Activated gamma-delta T cell (primary cell): ENCODE measurements at places on chromosomes 1 and 21.

DNA sequence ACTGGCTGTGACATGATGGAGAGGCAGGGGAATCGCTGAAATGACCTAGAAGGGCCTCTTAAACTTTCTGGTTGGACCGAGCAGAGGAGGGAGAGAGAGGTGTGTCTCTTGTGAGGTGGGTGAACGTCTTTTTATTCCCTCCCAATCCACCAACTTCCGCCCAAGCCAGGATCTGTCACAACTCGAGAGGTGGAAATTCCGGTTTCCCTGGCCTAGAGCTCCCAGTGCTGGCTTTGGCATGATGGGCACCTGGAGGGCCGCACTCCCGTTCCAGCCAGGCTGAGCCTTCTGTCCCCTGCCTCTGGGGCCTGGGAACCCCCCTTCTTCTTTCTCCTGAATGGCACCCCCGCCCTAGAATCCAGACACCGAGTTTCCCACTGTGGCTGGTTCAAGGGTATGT, at the start of gene SEMA4A:
Gene SEMA4A, plus strand, starts transcription at position 224 of the 400 bp plus-strand sequence. CDS start 994 bp downstream, outside the sequence.
- no peak for DNase-seq

DNA sequence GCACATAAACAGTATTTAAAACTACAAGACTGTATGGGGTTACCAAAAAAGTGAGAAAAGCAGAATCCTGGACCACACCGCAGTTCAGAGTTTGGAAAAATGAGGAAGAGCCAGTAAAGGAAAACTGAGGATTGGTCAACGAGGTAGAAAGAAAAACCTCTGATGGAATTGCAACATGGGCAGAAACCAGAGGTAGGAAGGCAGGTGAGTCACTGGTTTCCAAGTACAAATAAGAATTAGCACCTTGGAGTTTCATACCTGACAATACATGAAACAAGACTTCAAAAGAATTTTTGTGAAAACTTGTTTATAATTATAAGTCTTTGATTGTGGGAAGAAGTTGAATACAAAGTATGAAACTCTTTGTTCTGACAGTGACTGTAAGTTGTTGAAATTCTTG, 533.7 kb upstream of the DAB1 start:
- no peak for DNase-seq

GRCh38 chr1:78831731-78832360, 174.7 kb downstream of the ADGRL4 start:
- no peak for DNase-seq

DNA sequence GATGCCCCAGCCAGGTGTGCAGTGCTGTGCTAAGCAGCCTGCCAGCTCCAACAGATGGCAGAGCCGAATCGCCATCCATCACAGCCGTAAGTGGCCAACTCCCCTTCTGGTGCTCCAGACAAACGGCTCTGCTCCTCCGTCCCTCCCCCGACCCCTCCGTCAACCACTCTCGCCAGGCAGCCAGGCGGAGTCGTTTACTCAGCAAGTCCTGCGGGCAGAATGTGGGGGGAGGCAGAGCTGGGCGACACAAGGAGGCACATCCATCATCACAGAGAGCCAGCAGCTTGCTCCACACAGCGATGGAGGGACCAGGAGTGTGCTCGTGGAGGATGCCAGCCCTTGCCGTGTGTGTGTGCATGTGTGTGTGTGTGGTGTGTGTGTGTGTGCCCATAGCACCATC, 206.6 kb upstream of the GRIK3 start:
- no peak for DNase-seq

GRCh38 chr1:115296981-115297380, 41.1 kb downstream of the NGF start:
- DNase-seq = no peak

GRCh38 chr1:218488986-218489385, 143.8 kb downstream of the TGFB2 start:
- DNase-seq = no peak

DNA sequence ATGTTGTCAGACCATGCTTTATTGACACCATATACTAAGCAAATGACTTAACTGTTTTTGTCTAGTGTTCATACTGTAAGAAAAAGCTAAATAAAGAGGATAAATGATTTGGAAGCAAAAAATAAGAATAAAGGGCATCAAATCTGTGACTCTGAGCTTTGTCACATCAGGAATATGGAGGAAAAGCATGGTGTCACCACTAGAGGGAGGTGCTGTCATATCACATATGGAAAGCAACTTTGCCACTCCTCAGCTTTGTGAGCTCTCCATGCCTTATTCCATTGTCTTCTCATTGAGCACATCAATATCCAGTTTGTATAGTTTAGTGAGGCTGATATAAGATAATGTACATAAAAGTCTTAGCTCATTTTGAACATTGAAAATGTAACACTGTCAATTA, 20.8 kb upstream of the GBP1 start:
- no peak for DNase-seq

DNA sequence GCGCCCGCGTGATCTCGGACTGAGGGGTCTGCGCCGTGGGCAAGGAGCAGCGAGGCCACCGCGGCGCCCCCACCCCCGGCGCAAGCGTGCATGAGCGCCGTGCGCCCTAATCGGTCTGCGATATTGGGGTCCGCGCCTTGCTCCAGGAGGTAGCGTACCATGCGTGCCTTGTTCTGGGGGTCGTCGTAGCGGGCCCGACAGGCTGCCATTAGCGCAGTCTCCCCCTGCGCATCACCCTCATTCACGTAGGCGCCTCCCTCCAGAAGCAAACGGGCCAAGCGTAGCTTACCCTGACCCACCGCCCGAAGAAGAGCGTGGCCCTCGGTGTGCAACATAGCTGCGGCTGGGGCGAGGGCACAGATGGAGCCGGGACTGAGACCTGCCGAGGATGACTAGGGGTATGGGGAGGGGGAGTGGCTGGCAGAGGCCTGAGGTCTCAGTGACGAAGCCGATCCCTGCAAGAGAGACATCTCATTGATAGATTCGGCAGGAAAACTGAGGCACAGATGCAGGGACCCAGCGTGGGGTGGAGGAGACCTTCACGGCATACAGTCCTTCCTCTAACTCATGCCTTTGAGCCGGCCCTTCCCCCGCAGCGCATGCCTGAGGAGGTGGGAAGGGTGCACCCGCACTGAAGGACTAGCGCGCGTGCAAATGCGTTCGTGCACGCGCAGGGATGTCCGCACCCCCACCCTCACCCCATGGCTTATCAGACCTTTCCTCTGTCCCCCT, 2.8 kb downstream of the ANKRD34A start:
- DNase-seq = no peak

DNA sequence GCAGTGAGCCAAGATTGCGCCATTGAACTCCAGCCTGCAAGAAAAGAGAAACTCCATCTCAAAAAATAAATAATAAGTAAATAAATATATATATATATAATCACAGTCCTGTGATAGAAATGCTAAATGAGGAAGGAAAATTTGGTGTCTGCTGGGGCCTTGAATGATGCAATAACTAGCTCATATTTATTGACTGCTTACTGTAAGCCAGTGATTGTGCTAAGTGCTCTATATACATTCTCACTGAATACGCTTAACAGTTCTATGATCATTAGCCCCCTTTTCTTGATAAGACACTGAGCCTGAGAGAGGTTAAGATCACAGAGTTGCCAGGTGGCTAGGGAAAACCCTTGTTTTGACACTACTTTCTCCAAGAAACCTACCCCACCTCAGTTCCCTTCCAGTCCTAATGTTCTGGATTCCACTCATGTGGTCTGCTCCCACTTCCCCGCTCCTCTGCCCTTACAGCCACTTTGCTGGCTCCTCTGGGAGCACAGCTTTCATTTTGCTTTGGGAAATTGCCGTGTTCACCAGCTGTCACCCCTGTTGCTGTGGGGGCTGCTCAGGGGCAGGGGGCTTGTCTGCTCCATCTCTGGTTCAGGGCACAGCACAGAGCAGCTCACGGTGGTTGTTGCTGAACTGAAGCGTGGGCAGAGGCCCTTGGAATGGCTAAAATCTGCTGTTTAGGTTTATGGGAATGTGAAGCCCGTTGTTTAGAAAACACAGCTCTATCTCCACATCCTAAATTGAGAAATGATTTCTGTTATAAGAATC, 2.5 kb upstream of the BMP8A start:
- DNase-seq = no peak

- no peak for DNase-seq
These were observed 5.3 kb downstream of the HTR1D start for GRCh38 chr1:23211955-23212354.

DNA sequence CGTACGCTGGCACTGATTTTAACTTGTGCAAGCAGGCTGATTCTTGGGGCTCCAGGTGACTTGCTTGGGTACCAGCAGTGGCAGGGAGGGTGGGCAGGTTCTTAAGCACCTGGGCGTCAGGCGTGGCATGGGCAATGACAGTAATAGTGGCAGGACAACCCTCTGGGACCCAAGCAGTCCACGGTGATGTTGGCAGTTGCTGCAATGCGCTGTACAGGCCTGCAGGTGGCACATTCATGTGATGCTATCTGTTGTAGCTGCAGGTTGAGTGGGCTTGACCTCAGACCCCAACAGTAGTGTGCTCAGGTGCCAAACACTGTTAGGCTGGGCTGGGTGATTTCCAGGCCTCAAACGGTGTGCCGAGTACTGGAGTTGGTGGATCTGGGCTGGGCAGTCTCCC, 10.2 kb upstream of the OR10J4 start:
- no peak for DNase-seq

DNA sequence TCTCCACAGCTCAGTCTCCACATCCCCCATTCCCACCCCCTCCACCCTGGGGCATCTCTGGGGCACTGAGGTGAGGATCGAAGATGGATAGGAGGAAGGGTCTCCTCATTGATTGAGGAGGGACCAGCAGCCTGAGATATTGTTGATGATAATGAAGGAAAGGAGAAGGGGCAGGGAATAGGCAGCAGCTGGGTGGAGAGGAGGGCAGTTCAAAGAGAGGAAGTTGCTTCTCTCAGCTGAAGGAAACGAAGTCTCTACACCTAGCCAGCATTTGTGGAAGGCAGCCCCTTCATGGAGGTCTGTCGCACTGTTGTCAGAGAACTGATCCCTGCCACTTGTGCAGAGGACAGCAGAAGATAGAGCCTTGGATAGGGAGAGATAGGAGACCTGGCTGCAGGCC, 5.7 kb downstream of the KNCN start:
- DNase-seq = no peak

DNA sequence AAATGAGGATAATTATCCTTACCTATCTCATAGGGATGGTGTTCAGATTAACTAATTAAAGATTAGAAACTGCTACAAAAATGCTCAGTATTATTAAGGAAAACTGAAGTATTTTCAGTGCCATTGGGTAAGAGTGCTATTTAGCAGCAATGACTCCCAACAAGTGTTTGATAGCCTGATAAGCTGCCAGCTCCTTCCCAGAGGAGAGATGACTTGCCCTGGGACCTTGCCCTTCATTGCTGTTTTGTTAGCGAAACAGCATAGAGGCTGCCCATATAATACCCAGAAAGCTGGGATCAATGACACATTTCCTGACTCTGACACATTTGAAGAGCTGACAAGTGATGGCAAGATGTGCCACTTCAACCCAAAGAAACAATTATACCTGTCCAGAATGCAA, 592.2 kb downstream of the ADGRL2 start:
- DNase-seq = no peak

DNA sequence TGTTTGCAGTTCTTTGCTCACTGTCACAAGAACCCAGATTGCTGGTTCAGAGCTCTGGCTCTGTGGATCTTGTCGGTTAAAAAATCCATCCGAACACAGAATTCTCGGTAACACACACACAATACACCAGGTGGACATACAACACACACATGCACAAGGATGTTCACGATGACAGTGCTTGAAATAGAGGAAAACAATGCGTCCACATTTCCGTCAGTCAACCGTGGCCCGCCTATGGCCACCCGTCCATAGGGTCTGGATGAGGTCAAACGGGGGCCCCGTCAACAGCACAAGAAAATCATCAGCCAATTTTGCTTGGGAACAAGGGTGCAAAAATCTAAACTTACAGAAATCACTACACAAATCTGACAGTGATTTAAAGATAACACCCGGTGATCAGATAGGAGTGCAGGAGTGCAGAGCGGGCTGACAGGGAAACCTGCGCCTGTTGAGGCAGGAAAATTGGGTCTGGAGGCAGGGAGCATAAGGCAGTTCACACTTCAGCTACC, 50.4 kb upstream of the SLC19A1 start:
- no peak for DNase-seq

GRCh38 chr1:119915517-119915916, 19.2 kb upstream of the ADAM30 start:
- no peak for DNase-seq
